Activated CD8-positive, alpha-beta memory T cell treated with anti-CD3 and anti-CD28 coated beads, Interleukin-2, amount 10 ng/mL, durations not matched to agents 7 days and 5 days (primary cell): ENCODE measurements at places on chromosomes 7 and 10. TPM values are rescaled to one million over a fixed set of nuclear protein-coding genes. Genes with fewer than 3 reads are reported as not detected.
A peak's percentile ranks its signal among the peaks of the same experiment; 100 is the strongest.

GRCh38 chr10:46523119-46523961 is 33.1 kb downstream of the GPRIN2 start:
- no peak for DNase-seq

GRCh38 chr10:131571865-131572264 is 260.3 kb upstream of the TCERG1L start:
- DNase-seq = peak; percentile 5

DNA sequence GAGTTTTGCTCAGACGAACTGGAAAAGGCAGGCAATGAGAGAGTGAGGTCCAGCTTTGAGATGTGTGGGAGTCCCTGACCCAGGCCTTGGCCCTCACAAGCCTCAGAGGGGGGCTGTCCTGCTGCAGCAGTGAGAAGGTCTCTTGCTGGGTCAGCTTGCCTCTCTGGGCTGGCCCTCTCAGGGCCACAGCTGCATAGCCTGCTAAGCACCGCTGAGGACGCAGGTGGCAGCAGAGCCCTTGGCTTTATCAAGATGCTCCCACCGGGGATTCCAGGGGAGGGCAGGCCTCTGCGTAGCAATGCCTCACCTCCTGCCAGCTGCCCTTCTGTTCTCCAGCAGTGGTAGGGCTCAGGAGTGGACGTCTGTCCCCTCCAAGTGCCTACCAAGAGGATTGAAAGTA is 128.7 kb downstream of the COBL start:
- no peak for DNase-seq

DNA sequence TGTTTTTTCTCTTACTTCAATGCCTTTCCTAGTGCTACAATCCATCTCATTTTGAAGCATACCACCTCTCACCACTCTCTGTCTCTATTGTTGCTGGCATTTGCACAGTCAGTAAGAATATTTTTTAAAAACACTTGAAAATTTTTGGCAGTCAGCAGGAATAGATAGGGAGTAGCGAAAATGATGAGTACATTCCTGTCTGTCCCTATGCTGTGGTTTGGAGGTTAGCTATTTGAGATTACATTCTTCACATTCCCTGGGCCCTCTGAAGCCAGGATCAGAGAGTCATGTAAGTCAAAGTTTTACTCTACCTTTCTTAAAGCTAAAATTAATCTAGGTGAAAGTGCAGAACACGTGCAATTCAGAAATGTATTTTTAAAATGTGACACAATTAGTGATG is 53.0 kb upstream of the MAGI2 start:
- no peak for DNase-seq

DNA sequence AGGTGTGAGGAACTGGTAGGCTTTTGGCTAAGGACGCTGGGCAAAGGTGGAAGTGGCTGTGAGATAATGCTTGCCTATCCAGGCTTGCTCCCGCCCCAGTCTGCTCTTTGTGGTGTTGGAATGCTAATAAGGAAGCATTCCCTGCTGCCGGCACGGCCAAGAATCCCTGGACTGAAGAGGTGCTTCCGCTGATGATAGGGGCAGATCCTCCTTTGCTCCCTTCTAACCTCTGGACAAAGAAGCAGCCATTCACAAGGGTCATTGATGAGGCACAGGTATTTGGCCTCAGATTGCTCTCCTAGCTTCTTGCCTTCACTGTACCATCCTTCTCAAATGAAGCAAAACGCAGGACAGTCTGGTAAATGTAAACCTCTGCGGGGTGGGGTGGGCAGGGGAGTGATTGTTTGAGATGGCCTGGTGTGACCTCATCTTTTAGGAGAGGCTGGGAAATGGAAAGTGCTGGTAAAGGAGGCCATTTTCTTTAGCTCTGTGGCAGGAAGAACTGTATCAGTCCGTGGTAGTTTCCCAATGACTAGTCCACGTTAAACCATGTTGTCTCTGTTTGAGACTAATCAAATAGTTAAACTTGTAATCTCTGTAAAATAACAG is 1.7 kb downstream of the PGAM1 start:
- DNase-seq = peak; percentile 72

GRCh38 chr10:121526135-121526790 is 72.0 kb downstream of the FGFR2 start:
- no peak for DNase-seq

- peak; percentile 16 for DNase-seq
Measured at GRCh38 chr10:44946205-44946604, 13.4 kb upstream of the RASSF4 start.

- no peak for DNase-seq
Measured at GRCh38 chr10:9010093-9010492, 955.6 kb downstream of the GATA3 start.

DNA sequence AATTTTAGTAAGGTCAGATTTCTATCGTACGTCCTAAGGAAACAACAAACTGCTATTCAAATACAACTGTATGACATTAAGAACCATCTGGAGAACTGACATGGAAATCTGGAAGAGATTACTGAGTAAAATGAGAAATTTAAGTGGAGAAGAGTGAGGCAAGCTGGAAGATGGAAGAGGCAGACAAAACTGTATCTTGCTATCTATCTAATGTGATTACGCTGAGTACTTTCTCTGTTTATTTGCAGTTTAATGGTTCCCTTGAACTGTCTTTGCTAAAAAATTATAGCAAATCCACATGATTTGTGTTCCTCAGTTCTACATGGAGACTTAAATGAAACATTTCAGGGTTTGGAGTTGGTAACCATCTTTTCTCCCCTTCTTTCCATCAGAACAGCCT is 927.1 kb upstream of the MBL2 start:
- no peak for DNase-seq

DNA sequence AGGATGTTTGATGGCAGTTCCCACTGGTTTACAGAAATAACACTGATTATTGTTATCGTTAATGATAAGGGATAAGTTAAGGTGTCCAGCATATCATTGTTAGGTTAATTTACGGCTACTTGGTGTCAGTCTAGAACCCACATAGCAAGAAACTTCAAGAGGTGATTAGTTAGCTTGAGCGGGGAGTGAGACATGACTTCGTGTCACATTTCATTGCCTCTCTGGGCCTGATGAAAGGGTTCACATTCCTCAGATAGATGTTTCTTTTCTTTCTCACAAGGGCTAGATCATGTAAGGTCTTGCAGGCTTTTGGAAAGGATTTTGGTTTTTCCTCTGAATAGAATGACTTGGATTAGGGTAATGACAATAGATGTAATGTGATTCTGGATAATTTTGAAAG is 26.7 kb downstream of the WAC start:
- no peak for DNase-seq

DNA sequence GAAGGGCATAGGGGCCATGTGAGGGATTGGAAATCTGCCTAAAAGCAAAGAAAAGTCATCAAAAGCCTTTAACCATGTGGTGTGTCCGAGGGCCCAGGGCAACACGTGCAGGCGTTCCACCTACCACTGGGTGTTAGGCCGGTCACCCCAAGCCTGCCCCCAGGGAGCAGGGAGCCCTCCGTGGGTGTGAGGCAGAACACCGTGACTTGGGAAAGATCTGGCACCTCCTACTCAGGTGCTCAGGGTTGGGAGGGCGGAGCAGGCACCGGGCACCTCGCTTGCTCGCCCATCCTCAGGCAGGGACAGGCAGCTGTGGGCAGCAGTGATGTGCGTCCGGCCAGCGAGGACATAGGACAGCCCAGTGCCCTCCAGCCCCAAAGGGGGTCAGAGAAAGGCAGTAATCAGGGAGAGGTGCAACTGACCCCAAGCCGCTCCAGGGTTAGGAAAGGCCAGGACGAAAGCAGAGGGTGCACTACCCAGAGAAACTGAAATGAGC is 80.7 kb upstream of the CHST15 start:
- DNase-seq = peak; percentile 37

- peak; percentile 38 for DNase-seq
Measured at GRCh38 chr7:105853931-105854419, 22.4 kb downstream of the ATXN7L1 start.

DNA sequence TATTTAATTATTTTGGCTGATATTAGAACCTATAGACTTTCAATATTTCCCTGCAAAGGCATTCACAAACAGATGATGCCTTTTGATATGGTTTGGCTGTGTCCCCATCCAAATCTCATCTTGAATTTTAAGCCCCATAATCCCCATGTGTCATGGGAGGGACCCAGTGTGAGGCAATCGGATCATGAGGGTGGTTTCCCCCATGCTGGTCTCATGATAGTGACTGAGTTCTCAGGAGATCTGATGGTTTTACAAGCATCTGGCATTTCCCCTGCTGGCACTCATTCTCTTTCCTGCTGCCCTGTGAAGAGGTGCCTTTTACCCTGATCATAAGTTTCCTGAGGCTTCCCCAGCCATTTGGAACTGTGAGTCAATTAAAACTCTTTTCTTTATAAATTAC is 9.3 kb upstream of the PNLIPRP3 start:
- no peak for DNase-seq

- DNase-seq = no peak
Measured at GRCh38 chr7:140876519-140877248, 48.0 kb downstream of the BRAF start.

DNA sequence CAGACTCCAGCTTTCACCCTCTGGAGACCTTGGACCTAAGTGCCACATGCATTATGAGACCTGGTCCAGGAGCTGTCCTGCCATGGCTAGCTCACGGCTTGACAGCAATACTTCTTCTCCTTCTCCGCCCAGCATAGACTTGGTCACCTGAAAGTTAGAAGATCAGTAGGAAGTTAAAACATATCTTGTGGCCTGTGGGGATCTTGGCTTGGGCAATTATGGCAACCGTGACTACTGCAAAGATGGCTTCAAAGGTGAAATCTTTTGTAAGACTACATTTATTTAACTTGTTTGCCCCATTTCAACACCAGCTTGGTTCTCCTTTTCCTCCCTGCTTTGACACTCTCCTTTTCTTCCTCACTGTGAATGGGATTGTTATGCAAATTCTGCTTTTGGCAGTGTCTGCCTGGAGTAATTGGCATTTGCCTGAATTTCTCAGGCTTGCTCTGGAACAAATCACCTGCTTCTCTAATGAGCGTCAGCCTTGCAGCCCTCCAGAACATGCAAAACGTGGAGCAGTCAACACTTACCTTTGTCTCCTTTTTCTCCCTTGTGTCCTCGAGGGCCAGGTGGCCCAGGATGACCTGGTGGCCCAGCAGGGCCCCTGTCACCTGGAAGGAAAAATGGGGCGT is 53.4 kb downstream of the COL17A1 start:
- no peak for DNase-seq

DNA sequence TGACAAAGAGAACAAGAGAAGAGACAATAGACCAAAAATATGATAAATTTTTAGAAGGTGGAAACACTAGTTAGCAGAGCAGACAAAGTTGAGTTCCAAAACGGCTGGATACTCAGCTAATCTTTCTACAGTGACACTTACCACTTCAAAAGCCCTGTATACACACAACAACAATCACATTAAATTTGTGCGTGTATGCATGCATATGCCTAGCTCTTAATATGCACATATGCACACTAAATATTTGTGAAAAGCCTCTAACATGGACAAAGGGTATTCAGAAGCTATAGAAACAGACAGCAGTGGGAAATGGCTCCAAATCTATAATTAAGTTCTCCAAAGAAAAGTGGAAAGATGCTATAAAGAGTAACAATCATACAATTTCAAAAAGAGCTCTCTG is 476.4 kb downstream of the HTR7 start:
- no peak for DNase-seq

GRCh38 chr10:100327007-100327717 is 2.9 kb downstream of the PKD2L1 start:
- peak; percentile 61 for DNase-seq

DNA sequence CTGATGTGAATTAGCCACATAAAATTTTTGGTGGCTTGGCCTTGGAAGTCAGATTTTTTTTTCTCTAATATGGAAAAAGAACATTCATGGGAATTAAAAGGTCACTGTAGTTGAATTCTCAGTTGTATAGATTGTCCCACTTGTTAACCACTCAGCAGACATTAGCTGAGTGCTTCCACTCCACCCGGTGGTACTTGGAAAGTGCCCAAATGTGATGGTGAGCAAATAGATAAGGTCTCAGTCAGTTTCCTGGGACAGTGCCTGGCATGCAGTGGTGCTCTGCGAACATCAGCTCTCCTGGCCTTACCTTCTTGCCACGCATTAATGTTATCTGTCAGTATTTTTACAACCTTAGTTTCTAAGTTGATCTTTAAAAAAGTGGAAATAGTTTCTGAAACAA is 1.4 kb downstream of the ATP5F1C start:
- DNase-seq = no peak

GRCh38 chr7:132806834-132807233 is 230.6 kb upstream of the PLXNA4 start:
- no peak for DNase-seq

GRCh38 chr10:120300513-120300912 is 156.5 kb upstream of the PLPP4 start:
- DNase-seq = no peak

- DNase-seq = no peak
Measured at GRCh38 chr7:74674166-74674565, 16.6 kb downstream of the GTF2I start.

DNA sequence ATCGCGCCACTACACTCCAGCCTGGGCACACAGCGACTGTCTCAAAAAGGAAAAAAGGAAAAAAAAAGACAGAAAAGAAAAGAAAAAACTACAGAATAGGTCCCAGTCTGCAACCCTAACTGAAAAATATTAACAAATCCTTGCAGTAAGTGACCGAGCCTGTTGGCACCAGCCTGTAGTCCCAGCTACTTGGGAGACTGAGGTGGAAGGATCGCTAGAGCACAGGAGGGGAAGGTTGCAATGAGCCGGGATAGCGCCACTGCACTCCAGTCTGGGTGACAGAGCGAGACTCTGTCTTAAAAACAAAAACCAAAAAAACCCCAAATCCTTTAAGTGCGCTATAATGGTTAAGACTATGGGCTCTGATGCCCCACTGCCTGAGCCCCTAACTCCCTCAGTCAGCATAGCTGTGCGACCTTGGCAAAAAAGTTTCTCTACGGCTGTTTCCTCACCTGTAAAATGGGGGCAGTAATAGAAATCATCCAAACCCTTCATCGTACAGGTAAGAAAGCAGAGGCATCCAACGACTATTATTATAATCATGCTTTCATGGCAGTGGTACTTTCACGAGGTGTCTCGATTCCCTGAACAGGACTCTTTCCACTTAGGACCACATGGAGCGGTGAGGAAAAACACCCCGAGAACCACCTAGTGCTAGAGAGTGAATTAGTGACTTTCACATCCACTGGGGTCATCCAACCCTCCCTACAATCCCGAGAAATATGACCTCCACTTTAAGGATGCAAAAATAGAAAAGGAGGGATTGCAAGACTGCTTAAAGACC is 755 bp downstream of the TOMM7 start:
- DNase-seq = no peak

FAM25C gene
- total RNA-seq = not detected

TSPAN12 gene
- total RNA-seq = not detected

CCL26 gene
- total RNA-seq = not detected

CCDC186 gene
- total RNA-seq = 17.9 TPM

MCM10 gene
- total RNA-seq = 78.2 TPM

SLC26A5 gene
- total RNA-seq = not detected

ANKRD1 gene
- total RNA-seq = not detected

UPK3B gene
- not detected for total RNA-seq

EPDR1 gene
- total RNA-seq = 1.1 TPM

MYPN gene
- total RNA-seq = not detected

ADCYAP1R1 gene
- not detected for total RNA-seq

SFTPA2 gene
- not detected for total RNA-seq

TLX1 gene
- not detected for total RNA-seq

TDRD1 gene
- 0.05 TPM for total RNA-seq

RELN gene
- not detected for total RNA-seq

CNNM1 gene
- not detected for total RNA-seq

CC2D2B gene
- 3.0 TPM for total RNA-seq

ITGA8 gene
- not detected for total RNA-seq

ELMO1 gene
- 101 TPM for total RNA-seq
